ENCODE measurements at places on chromosomes 7 and 10. TPM values are rescaled to one million over a fixed set of nuclear protein-coding genes. Genes with fewer than 3 reads are reported as not detected.
A peak's percentile ranks its signal among the peaks of the same experiment; 100 is the strongest.

- no peak for DNase-seq
- no peaks in the 10 kb centered on the region for H3K27me3 ChIP-seq
- peaks cover 5% of the 10 kb centered on the region for H3K4me1 ChIP-seq
- H3K36me3 ChIP-seq, result no peaks in the 10 kb centered on the region
These were observed 155.0 kb upstream of the CHST15 start for GRCh38 chr10:124248056-124249045.

DNA sequence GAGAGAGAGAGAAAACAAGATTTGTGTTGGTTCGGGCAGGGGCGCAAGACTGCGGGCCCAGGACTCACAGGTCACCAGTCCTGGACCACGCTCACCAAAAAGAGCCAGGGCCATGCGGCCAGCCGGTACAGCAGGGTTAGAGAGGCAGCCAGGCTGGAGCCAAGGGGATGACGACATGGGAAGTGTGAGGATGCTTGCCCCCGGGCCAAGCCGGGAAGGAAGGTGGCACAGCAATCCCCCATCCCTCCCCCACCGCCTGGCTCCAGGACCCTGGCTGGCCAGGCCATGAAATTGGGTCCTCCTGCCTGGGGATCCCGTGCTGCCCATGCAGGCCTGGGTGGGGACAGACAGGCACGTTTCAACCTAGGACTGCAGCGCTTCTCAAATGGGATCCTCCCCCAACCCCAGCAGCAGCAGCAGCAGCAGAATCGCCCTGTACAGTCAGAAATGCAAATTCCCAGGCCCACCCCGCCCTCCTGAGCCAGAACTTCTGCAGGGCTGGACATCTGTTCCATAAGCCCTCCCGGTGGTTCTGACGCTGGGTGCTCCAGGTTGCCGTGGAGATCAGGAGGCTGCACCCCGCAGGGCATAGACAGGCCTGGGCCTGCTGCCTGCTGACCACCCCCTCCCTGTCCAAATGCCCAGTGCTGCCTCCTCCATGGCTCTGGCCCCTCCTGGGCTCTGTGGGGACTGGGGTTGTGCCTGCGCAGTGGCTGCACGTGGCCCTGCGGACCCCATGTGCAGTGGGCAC, 35.0 kb downstream of the YKT6 start:
- H3K4me1 ChIP-seq, result no peaks in the 10 kb centered on the region
- DNase-seq, result no peak
- no peaks in the 10 kb centered on the region for H3K27me3 ChIP-seq
- H3K4me3 ChIP-seq, result no peak overlapping the region
- no peaks in the 10 kb centered on the region for H3K36me3 ChIP-seq

DNA sequence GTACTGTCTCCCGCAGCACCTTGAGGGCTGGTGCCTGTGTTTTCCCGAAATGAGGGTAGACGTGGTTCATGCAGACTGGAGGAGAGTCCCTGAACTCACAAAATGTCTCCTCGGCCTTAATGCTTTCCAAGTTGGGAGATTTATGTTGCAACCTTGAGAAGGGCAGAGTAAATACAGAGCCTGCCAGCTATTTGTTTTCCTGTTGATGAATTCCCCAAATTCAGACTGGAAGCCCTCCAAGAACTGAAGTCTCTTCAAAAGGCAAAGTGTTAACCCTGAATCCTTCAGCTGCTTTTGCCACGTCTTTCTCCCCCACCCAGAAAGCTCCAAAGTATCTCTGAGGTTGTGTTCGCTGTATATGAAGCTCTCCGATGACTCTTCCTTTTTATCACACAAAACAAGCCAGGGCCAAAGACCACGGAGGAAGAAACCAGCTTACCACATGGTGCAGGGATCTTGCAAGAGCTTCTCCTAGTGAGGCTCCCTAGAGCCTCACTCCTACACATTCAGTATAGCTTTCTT, 254.7 kb upstream of the NFE2L3 start:
- no peak overlapping the region for H3K27ac ChIP-seq
- H3K4me1 ChIP-seq, result peaks cover 13% of the 10 kb centered on the region
- no peak overlapping the region for H3K4me3 ChIP-seq
- no peaks in the 10 kb centered on the region for H3K36me3 ChIP-seq

- peak overlapping the region; percentile 66 for H3K27ac ChIP-seq
- no peak overlapping the region for H3K4me3 ChIP-seq
- peaks cover 27% of the 10 kb centered on the region for H3K4me1 ChIP-seq
- H3K27me3 ChIP-seq, result no peaks in the 10 kb centered on the region
- peaks cover 64% of the 10 kb centered on the region for H3K36me3 ChIP-seq
These were observed 28.5 kb upstream of the CRYGN start for GRCh38 chr7:151468217-151469018.

CHCHD2 gene
- 475 TPM for total RNA-seq

GRCh38 chr7:21898265-21898930, 47.3 kb downstream of the CDCA7L start:
- peaks cover 2% of the 10 kb centered on the region for H3K36me3 ChIP-seq
- no peaks in the 10 kb centered on the region for H3K4me1 ChIP-seq
- no peak overlapping the region for H3K4me3 ChIP-seq

SRGN gene
- 32.9 TPM for total RNA-seq

DNA sequence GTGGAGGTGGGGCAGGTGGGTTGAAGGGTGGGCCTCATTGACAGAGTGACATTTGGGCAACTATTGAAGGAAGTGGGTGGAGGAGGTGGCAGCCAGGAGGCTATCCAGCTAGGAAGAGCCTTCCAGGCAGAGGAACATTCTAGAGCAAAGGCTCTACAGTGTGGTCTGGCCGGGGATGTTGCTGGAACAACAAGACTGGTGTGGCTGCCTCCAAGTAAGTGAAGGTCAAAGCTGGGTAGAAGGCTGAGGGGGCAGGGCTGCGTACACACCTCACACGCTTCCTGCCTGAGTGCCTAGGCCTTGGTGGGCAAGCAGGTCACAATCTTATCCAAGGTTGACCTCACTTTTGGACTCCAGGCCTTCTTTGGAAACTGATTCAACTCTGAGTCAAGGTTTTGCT, 6.6 kb downstream of the CPA1 start:
- no peaks in the 10 kb centered on the region for H3K4me1 ChIP-seq
- no peak overlapping the region for H3K4me3 ChIP-seq
- no peaks in the 10 kb centered on the region for H3K27me3 ChIP-seq
- no peak overlapping the region for H3K27ac ChIP-seq
- no peak for DNase-seq

- H3K36me3 ChIP-seq, result no peaks in the 10 kb centered on the region
- H3K4me3 ChIP-seq, result no peak overlapping the region
- H3K27me3 ChIP-seq, result no peaks in the 10 kb centered on the region
- H3K27ac ChIP-seq, result no peak overlapping the region
- DNase-seq, result no peak
These were observed 47.4 kb upstream of the LRRN3 start for GRCh38 chr7:111043561-111043960.

PCLO gene
- not detected for total RNA-seq

GRCh38 chr7:149500201-149500600, 2.6 kb upstream of the ZNF746 start:
- no peak overlapping the region for H3K4me3 ChIP-seq
- H3K27ac ChIP-seq, result no peak overlapping the region
- no peak for DNase-seq
- H3K27me3 ChIP-seq, result no peaks in the 10 kb centered on the region
- peaks cover 11% of the 10 kb centered on the region for H3K4me1 ChIP-seq

GRCh38 chr10:86288695-86289576, 77.7 kb downstream of the GRID1 start:
- no peak overlapping the region for H3K4me3 ChIP-seq
- H3K36me3 ChIP-seq, result no peaks in the 10 kb centered on the region
- no peak overlapping the region for H3K27ac ChIP-seq
- no peak for DNase-seq
- no peaks in the 10 kb centered on the region for H3K4me1 ChIP-seq

DNA sequence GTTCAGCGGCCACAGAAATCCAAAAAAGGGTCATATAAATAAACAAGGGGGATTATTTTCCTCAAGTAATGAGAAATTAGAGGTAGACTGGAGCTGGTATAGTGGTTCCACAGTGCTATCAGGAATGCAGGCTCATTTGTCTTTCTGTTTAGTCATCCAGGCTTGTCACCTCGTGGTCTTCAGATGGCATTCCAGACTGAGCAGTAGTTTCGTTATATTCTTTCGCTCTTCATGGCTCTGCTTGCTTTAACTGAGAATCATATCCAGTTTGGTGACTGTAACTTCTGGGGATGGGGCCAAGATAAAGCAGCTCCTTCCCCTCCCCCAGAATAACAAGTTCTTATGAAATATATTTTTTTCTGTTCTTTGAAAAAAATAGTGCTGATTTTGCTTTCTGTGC, 9.5 kb downstream of the ANKIB1 start:
- no peak for DNase-seq
- H3K36me3 ChIP-seq, result no peaks in the 10 kb centered on the region
- H3K27ac ChIP-seq, result no peak overlapping the region
- no peak overlapping the region for H3K4me3 ChIP-seq
- peaks cover 28% of the 10 kb centered on the region for H3K4me1 ChIP-seq

DNA sequence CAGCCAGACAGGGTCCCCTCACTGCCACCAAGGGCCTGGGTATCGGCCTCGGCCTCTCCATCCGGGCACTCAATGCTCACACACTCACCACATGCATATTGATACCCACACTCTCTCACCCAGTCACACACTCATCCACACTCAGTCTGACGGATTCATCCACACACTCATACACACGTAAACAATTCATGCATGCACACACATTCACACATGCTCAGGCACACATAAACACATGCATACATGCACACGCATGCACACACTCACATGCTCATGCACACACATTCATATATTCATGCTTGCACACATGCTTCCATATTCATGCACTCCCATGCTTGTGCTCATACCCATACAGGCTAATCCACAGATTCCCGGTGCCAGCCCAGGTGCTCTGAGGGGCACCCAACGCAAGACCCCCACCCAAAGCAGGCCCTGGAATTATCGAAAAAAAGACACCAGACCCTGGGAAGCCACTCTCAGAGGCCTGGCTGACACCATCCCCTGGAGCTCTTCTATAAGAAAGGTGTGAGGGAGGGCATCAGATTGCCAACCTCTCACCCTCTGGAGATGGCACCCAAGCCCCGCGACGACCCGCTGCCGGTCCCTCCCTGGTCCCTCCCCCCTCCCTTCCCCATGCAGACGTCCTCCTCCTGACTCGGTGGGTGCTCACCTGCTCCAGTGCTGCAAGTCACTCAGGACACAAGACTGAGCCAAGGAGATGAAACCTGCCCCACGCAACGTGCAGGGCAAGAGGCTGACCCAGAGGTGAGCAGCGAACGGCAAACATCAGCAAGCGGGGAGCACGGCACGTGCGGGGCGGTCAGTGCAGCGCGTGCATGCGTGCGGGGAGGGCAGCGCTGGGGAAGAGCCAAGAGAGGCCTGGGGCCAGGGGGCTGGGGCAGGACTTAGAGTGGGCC, 15.2 kb downstream of the STK32C start:
- H3K4me1 ChIP-seq, result no peaks in the 10 kb centered on the region
- H3K36me3 ChIP-seq, result no peaks in the 10 kb centered on the region
- H3K4me3 ChIP-seq, result no peak overlapping the region
- H3K27me3 ChIP-seq, result no peaks in the 10 kb centered on the region
- peak; percentile 28 for DNase-seq

- H3K27me3 ChIP-seq, result no peaks in the 10 kb centered on the region
- H3K4me3 ChIP-seq, result no peak overlapping the region
- no peaks in the 10 kb centered on the region for H3K36me3 ChIP-seq
- no peak overlapping the region for H3K27ac ChIP-seq
- H3K4me1 ChIP-seq, result no peaks in the 10 kb centered on the region
These were observed 16.2 kb upstream of the MRC1 start for GRCh38 chr10:17792991-17793390.

CHAT gene
- total RNA-seq, result not detected

GIMAP5 gene
- total RNA-seq, result 4.1 TPM

DNA sequence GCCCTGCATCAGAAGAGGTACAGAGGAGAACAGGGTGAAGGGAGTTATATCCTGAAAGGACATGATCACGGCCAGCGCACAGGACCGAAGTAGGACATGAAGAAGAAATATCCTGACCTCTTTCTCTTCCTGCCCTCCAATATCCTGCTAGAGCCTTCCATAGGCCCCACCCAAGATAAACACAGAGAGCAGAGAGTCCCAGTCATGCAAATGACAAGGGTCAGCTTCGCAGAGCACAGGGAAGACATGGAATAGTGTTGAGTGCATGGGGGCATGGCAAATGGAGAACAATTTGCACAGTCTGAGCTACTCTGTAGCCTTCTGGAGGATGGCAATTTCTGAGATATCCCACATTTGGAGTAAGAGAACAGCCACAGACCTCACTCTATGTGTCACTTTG, 371.4 kb downstream of the GRM8 start:
- no peak for DNase-seq
- no peak overlapping the region for H3K4me3 ChIP-seq
- no peaks in the 10 kb centered on the region for H3K4me1 ChIP-seq
- H3K27me3 ChIP-seq, result no peaks in the 10 kb centered on the region

DNA sequence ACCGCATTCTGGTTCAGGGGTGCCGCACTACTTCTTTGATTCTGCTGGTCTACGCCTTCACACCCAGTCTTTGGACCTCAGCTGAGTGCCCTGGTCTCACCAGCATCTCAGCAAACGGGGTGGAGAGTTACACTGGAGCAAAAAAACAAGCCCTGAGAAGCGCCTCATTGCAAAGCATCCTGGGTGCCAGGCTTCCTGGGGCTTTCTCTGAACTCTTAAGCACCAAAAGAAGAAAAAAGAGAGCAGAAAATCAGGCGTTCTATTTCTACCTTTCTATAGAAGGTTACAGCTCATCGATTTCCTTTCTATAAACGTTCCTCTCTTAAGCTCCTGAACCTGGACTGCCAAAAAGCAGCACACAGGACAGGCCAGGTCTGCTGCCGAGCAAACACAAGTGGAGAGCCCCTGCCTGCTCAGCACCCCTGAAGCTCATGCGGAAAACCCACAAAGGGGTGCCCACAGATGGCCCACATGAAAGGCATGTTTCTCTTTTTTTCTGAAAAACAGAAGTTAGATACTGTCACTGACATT, 217.9 kb downstream of the SFMBT2 start:
- peaks cover 21% of the 10 kb centered on the region for H3K36me3 ChIP-seq
- no peak overlapping the region for H3K27ac ChIP-seq
- no peaks in the 10 kb centered on the region for H3K27me3 ChIP-seq
- H3K4me3 ChIP-seq, result no peak overlapping the region

DNA sequence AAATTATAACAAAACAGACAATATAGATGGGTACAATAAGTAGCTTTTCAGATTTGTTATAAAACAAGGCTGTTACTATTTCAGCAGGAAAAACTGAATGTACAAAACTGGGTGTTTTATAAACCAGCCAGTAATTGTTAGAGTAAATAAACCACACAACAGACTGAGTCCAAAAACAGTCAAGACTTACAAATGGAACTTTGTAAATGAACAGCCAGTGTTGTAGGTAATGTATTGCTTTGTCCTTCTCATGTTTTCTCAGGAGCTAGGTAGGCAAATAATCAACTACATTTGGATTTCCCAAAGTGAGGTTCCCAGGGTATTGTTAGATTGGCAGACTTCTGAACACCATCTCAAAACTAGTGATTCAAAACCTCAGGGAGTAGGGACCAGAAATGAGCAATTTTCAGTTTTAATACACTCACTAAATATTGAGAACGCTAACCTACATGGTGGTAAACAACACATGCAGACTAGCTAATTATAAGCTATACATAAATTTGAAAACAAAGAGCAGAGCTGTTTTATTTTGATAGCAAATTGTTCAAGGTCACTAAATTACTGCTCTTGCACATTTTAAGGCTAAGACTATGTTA, 36.2 kb downstream of the HERPUD2 start:
- H3K27me3 ChIP-seq, result no peaks in the 10 kb centered on the region
- no peak overlapping the region for H3K27ac ChIP-seq
- no peaks in the 10 kb centered on the region for H3K4me1 ChIP-seq
- no peak for DNase-seq
- H3K4me3 ChIP-seq, result no peak overlapping the region

STAG3 gene
- 0.50 TPM for total RNA-seq

- H3K27ac ChIP-seq, result peak overlapping the region; percentile 46
- peaks cover 2% of the 10 kb centered on the region for H3K27me3 ChIP-seq
- peak; percentile 81 for DNase-seq
- peak overlapping the region; percentile 63 for H3K4me3 ChIP-seq
- H3K36me3 ChIP-seq, result no peaks in the 10 kb centered on the region
- H3K4me1 ChIP-seq, result peaks cover 22% of the 10 kb centered on the region
These were observed 120.6 kb downstream of the PRPF18 start for GRCh38 chr10:13707156-13707881.
